A549 treated with Mapracorat at 1 μM for 4 hours (cell line): ENCODE measurements at places on chromosomes 6 and 20. TPM values are rescaled to one million over a fixed set of nuclear protein-coding genes. Genes with fewer than 3 reads are reported as not detected.

Gene CFB
- 1.9 to 2.3 TPM (median 2.0 TPM) in 5 replicates for total RNA-seq

Gene SLC22A7
- total RNA-seq: not detected in 5 replicates

Gene PSORS1C2
- not detected in 5 replicates for total RNA-seq

Gene OVOL2
- 0.25 to 0.33 TPM (median 0.26 TPM) in 3 of 5 replicates, not detected in the others for total RNA-seq

Gene ANGPT4
- 0.03 to 0.05 TPM (median 0.03 TPM) in 3 of 5 replicates, not detected in the others for total RNA-seq

Gene BIRC7
- 2.2 to 3.6 TPM (median 3.0 TPM) in 5 replicates for total RNA-seq

Gene FILIP1
- total RNA-seq: 0.15 to 0.53 TPM (median 0.32 TPM) in 5 replicates

Gene EMILIN3
- total RNA-seq: 0.30 to 0.63 TPM (median 0.43 TPM) in 5 replicates

Gene TFAP2D
- not detected in 5 replicates for total RNA-seq

Gene MOG
- not detected in 5 replicates for total RNA-seq

Gene CLVS2
- total RNA-seq: 0.11 to 0.34 TPM (median 0.20 TPM) in 5 replicates

Gene BMP2
- total RNA-seq: 0.20 to 0.45 TPM (median 0.33 TPM) in 5 replicates

Gene CLPSL2
- total RNA-seq: 0.79 to 1.4 TPM (median 0.94 TPM) in 4 of 5 replicates, not detected in the other

Gene NRN1
- 0.59 to 0.98 TPM (median 0.77 TPM) in 5 replicates for total RNA-seq

Gene DPPA5
- not detected in 5 replicates for total RNA-seq

Gene PPIL1
- total RNA-seq: 41.6 to 46.3 TPM (median 43.4 TPM) in 5 replicates

Gene KCNS1
- total RNA-seq: not detected in 5 replicates

Gene TSBP1
- not detected in 5 replicates for total RNA-seq

Gene FKBP1C
- total RNA-seq: 1.5 to 2.4 TPM (median 2.0 TPM) in 5 replicates

Gene PRRT1
- total RNA-seq: 0.33 to 1.5 TPM (median 0.63 TPM) in 5 replicates

Gene FAM83C
- total RNA-seq: 0.05 to 0.12 TPM (median 0.07 TPM) in 5 replicates

Gene DAAM2
- total RNA-seq: 0.04 to 0.24 TPM (median 0.13 TPM) in 5 replicates

Gene PRR3
- 14.9 to 17.6 TPM (median 16.6 TPM) in 5 replicates for total RNA-seq

Gene PKIG
- 37.1 to 43.1 TPM (median 39.8 TPM) in 5 replicates for total RNA-seq

Gene AURKA
- total RNA-seq: 94.7 to 105 TPM (median 103 TPM) in 5 replicates

Gene ADGRF4
- 11.9 to 15.7 TPM (median 13.3 TPM) in 5 replicates for total RNA-seq

Gene PHF3
- total RNA-seq: 8.2 to 11.1 TPM (median 10.6 TPM) in 5 replicates

Gene HSPA1B
- total RNA-seq: 89.4 to 177 TPM (median 151 TPM) in 5 replicates

Gene HLA-DRB1
- total RNA-seq: 0.11 TPM in 1 of 5 replicates, not detected in the others

Gene CRISP3
- total RNA-seq: not detected in 5 replicates

Gene BPIFB4
- not detected in 5 replicates for total RNA-seq

Gene DEFB116
- total RNA-seq: not detected in 5 replicates

Gene MDFI
- 0.33 to 1.2 TPM (median 0.85 TPM) in 5 replicates for total RNA-seq

Gene SIRPG
- not detected in 5 replicates for total RNA-seq

Gene L3MBTL1
- total RNA-seq: 0.67 to 1.9 TPM (median 1.1 TPM) in 5 replicates

Gene OGFR
- total RNA-seq: 37.9 to 48.9 TPM (median 45.2 TPM) in 5 replicates

Gene IPCEF1
- 0.02 to 0.08 TPM (median 0.04 TPM) in 4 of 5 replicates, not detected in the other for total RNA-seq

Gene PACRG
- total RNA-seq: 0.13 TPM in 1 of 5 replicates, not detected in the others

Gene C6orf15
- total RNA-seq: not detected in 5 replicates

Gene ERMARD
- total RNA-seq: 5.8 to 7.2 TPM (median 6.6 TPM) in 5 replicates
